ENCODE measurements at places on chromosomes 11 and 22.

DNA sequence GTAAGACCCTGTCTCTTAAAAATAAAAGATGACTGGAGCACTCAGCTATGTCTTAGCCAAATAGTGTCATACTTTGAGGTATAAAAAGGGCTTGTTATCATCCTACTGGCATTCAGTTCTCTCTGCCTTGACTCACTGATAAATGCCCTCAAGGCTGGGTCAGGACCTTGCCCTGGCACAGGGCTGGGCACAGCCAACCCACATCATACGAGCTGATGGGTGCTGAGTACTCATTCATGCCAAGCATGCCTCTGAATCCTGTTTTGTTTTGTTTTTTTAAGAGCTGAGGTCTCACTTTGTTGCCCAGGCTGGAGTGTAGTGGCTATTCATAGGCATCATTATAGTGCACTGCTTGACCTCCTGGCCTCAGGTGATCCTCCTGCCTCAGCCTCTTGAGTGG lies 1.9 kb downstream of the SMTNL1 start:
- DNase-seq = no peak

GRCh38 chr11:66143264-66143566 lies 73.1 kb downstream of the PACS1 start:
- no peak for DNase-seq

DNA sequence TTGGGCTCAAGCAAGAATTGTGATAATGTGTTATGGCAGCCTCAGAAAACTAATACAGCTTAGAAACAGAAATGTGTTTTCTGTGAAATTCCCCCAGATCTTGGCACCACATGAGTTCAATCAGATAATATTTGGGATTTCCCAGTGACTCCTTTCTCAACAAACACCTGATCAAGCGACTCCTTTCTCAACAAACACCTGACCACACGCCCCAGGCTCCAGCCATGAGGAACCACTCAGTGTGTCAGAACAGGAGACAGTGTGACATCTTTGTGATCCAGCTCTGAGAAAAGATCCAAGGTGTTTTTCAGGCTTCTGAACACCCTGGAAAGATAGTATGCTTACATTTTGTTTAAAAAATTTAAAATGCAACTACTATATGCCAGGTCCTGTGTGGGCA lies 1.9 kb upstream of the UVRAG start:
- no peak for DNase-seq

DNA sequence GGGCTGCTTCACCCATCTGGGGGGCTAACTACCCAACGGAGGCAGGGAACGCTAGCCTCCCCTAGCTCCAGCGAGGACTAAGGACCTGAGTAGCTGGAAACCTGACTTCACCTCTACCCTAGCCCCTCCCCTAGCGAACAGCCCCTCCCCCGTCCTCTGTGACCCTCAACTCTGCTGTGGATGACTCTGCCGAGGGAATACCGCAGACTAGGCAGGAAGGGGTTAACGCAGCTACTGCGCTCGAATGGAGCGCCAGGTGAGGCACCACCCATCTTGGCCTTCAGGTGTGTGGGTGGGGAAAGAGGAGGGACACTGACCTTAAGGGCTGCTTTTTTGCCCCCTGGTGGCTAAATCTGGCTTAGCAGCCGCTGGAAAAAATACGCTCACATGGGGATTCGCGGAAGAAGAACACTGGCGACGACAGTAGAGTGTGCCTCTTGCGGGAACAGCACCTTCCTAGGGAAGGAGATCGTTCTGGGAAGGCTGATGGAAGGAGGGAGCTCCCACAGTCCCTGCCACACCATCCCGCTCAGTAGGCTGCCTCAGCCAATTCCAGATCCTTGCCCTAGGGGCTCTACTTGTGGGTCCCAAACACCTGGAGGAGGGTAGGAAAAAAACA lies 4.5 kb upstream of the BCL9L start:
- peak; percentile 80 for DNase-seq

GRCh38 chr11:78350091-78350645 lies 67.5 kb downstream of the GAB2 start:
- no peak for DNase-seq

GRCh38 chr11:66857234-66857926 lies 516 bp downstream of the LRFN4 start:
- DNase-seq = peak; percentile 89

DNA sequence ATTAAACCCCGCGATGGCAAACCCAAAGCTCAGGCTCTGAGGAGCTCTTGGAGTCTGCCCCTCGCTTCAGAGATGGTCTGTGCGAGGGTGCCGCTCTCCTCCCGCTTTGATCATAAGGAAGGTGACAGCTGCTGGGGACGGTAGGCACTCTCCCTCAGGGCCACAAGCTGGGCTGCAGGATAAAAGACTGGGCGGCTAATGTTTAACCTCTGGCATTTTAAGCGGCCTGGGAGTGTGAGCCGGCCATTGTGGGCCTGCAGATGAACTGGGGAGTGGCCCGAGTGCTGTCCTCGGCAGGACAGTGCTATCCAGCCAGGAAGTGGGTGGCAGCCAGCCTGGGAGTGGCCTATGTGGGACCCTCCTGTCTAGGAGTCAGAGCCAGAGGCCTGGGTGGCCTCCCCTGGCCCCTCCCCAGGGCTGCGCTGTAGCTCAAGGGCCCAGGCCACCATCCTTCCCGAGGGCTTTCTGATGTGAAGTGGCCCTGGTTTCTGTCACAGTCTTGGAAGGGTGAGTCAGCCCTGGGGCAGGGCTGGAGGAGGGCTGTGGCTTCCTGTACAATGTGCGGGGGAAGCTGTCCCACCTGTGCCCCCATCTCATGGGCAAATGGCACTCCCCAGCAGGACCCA lies 58.7 kb upstream of the PRODH start:
- DNase-seq = peak; percentile 45

DNA sequence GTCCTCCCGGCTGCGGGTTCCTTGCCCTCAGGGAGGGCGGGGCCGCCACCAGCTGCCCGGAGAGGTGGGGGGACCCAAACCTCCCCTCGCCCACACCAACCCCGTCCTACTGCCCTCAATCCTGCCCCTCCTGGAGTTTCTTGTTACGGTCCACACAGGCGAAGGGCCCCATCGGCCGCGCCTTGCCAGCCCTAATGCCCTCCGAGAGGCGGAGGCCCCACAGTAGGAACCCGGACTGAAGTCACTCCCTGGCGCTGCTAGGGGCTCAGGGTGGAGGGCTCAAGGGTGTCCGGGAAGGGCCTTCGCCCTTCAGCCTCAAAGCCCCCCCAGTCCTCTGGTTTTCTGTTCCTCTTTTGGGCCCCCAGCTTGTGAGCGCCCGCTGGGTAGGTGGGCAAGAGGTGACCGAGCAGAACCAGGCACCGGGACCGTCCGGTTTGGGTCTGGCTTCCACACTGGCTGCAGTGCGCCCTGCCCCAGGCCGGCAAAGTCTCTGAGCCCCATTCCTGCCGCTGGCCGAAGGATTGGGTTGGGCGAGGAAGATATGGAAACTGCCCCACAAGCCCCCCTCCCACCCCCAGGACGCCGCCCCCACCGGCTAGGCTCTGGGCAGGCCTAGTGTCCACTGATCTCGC lies 24.5 kb downstream of the DUSP8 start:
- no peak for DNase-seq

GRCh38 chr11:19713196-19714021 lies 772 bp downstream of the NAV2 start:
- no peak for DNase-seq

DNA sequence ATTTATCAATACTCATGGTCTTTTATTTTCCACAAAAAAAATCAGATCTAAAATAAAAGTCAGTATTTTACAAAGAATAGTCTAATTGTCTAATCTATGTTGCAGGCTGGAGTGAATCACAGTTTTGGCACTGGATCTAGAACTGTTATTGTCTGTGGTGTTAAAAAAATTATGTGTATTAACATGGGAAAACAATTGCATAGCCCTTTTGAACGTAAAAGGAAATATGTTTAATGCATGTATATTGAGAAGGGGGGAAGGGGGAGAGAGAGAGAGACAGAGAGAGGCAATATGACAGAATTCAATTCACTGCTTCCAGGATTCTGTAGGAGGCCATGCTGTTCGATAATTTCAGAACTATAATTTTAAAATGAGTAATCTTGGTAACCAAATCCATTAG lies 324.9 kb upstream of the CCDC90B start:
- no peak for DNase-seq

DNA sequence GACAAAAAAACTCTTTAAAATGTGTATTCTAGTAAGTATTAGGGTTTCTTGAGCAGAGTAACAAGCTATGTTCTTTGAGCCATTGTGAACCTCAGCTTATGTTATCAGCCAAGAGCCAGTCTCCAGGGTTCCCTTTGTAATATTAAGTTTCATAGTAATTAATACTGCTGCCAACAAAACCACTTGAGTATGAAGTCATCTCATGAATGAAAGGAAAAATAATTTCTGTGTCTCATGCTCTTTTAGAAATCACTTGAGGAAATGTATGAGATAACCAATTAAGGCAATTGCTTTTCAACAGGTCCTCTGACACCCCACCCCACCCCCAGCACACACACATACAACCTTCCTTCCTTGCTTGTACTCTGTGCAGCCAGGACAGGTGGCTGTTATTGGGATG lies 59.9 kb downstream of the BBOX1 start:
- DNase-seq = no peak

DNA sequence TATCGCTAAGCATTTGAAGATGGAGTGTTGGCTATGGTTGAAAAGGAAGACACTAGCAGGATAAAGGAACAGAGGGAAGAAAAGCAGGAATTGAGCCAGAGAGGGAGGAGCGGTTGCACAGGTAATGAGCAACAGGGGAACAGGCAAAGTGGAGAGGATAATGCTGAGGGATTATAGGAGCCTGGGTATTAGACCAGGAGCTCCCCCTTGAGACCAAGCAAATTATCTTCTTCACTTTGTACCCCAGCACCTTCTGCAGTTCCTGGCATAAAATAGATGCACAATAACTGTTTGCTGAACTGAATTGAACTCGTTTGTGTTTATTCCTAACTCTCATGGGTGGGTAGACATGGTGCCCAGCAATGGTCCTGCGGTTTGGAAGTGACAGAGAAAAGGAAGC lies 54.6 kb upstream of the OR5P2 start:
- no peak for DNase-seq

DNA sequence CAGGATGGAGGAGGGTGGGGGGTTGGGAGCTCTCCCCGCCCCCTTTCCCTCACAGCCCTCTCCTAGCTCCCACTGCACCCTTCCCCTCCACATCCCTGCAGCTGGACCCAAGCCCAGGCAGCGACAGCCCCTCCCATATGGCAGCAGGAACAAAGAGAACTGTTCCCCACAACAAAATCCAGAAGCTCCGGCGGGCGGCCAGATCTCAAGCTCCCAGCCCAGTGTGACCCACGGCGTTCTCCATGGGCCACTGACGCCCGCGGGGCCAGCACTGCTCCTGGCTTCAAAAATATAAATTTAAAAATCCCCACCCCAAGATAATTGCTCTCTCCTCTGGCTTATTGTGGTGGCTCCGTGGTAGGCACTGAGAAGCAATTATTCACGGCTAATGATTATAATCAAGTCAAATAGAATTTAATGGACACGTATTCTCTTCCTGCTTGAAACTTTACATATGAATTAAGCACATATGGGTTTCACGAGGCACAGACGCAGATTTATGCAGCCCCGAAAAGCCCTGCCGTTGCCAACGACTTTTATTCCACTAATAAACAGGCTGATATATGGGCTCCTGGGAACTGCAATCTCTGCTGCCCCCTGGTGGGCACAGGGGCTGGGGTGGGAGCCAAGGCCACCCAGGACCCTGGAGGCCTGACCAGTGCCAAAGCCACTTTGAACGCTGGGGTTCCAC lies 17.5 kb downstream of the MACROD1 start:
- peak; percentile 88 for DNase-seq

- DNase-seq = peak; percentile 56
Measured at GRCh38 chr22:29524442-29525191, 28.9 kb downstream of the THOC5 start.

DNA sequence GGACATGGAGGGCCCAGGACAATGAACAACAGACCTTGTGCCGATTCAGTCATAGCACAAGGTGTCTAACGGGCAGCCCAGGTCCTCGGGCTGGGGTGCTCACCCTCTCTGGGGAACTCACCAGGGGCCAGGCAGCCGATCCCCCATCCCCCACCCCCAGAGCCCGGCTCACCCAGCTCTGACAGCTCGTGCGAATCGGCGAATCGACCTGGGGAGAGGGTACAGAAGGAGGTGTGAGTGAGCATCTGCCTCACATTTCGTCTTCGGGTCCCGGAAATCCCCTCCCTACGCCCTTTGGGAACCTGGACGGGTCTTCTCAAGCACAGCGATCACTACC lies 423 bp downstream of the PEX16 start:
- no peak for DNase-seq

DNA sequence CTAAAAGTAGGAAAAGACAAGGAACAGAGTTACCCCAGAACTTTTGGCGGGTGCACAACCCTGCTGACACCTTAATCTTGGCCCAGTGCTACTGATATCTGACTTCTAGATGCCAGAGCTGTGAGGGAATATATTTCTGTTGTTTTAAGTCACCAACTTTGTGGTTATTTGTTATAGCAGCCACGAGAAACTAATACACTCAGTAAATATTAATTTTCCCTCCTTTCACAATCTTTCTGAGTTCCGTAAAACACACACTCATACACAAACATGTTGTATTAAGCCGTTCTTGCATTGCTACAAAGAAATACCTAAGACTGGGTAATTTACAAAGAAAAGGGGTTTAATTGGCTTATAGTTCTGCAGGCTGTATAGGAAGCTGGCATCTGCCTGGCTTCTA lies 16.1 kb upstream of the ZDHHC13 start:
- DNase-seq = no peak

- DNase-seq = no peak
Measured at GRCh38 chr11:131253142-131253655, 117.2 kb upstream of the NTM start.

DNA sequence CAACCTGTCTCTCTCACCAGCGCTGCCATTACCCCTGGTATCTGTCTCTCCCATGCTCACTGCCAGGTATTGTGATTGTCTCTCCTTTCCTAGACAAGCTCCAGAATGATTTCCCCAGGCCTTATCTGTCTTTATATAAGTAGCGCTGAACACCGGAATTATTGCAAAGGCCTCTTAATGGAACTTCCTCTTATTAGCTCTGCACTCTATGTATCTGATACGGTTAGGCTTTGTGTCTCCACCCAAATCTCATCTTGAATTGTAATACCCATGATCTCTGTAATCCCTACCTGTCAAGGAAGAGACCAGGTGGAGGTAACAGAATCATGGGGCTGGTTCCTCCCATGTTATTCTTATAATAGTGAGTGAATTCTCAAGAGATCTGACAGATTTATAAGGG lies 39.3 kb downstream of the DDI1 start:
- DNase-seq = no peak

DNA sequence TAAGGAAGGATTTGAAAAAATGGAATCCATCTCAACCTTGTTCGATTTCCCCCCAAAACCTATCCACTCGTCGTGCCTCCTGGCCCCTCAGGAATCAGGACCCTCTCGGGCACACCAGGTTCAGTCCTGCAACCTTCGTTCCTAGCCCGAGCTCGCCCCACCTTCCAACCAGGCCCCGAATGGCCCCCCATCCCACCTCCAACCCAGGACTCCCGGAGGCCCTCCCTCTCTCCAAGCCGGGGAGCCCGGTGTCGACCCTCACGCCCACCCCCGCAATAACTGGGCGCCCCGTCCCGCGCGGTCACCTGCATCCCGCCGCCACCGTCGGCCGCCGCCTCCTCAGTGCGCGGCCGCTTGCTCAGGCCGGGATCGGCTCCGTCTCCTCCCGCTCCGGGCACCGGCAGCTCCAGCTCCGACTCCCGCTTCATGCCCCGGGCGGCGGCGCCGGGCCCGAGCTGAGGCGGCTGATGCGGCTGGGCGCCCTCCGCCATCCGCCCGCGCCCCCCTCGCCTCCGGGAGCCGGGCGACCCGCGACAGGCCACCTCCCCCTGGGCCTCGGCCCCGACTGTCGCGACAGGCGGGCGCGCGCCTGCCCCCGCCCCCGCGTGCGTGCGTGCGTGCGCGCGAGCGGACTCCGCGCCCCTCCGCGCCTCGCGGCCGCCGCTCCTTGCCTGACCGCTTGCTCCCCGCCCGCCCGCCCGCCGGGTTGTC lies 534 bp downstream of the RBFOX2 start:
- DNase-seq = peak; percentile 60
